ENCODE measurements at places on chromosomes 13 and 19. TPM values are rescaled to one million over a fixed set of nuclear protein-coding genes. Genes with fewer than 3 reads are reported as not detected.

DNA sequence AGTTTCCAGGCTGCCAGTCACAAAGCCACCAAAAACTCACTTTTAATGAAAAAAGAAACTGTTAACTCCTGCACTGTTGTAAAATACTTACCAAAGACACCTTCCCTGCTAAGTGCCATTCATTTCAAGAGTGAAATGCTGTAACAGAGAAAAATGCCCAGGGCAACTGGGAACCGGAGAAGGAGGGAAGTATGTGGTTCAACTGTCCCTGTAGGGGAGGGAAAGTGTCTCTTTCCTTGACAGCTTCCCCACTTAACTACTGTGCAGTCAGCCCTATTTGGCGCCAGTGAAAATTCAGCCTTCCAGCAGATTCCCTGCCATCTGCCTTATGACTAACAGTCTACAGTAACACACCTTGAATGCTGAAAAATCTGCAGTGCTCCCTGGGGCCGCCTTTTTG, 789.0 kb downstream of the DIAPH3 start:
- H3K4me1 ChIP-seq = no peaks in the 10 kb centered on the region
- no peak overlapping the region for H3K27ac ChIP-seq
- no peaks in the 10 kb centered on the region for H3K36me3 ChIP-seq
- no peak overlapping the region for H3K4me3 ChIP-seq
- no peaks in the 10 kb centered on the region for H3K27me3 ChIP-seq

- no peak overlapping the region for H3K4me3 ChIP-seq
- no peaks in the 10 kb centered on the region for H3K4me1 ChIP-seq
- H3K36me3 ChIP-seq = peaks cover 20% of the 10 kb centered on the region
- no peak for DNase-seq
- H3K27ac ChIP-seq = no peak overlapping the region
Observed at GRCh38 chr19:33508941-33509614, 12.5 kb downstream of the PEPD start.

GRCh38 chr19:23914402-23915286, at the start of gene ZNF726:
ZNF726 (plus strand) TSS chr19:23914886; CDS start chr19:23914995, 109 bp downstream.
- no peaks in the 10 kb centered on the region for H3K27me3 ChIP-seq
- peak; percentile 94 for DNase-seq
- no peaks in the 10 kb centered on the region for H3K36me3 ChIP-seq
- peak within 1 kb of the TSS; percentile 28 for H3K4me3 ChIP-seq
- no peaks in the 10 kb centered on the region for H3K4me1 ChIP-seq
- H3K27ac ChIP-seq = peak within 1 kb of the TSS; percentile 45

GRCh38 chr19:47274891-47275761, 441 bp downstream of the INAFM1 start:
- H3K4me1 ChIP-seq = peaks cover 22% of the 10 kb centered on the region
- no peak for DNase-seq
- H3K27me3 ChIP-seq = no peaks in the 10 kb centered on the region
- H3K4me3 ChIP-seq = peak overlapping the region; percentile 52
- no peak overlapping the region for H3K27ac ChIP-seq
- no peaks in the 10 kb centered on the region for H3K36me3 ChIP-seq

- H3K4me1 ChIP-seq = peaks cover 5% of the 10 kb centered on the region
- H3K36me3 ChIP-seq = no peaks in the 10 kb centered on the region
- peak overlapping the region; percentile 79 for H3K27ac ChIP-seq
- H3K27me3 ChIP-seq = no peaks in the 10 kb centered on the region
Observed at GRCh38 chr13:51997641-51998330, 13.5 kb downstream of the ATP7B start.

- DNase-seq = no peak
- H3K36me3 ChIP-seq = no peaks in the 10 kb centered on the region
- no peaks in the 10 kb centered on the region for H3K4me1 ChIP-seq
- no peak overlapping the region for H3K27ac ChIP-seq
Observed at GRCh38 chr19:29293736-29294342, 80.9 kb upstream of the UQCRFS1 start.

GRCh38 chr19:56080669-56081401, 40.3 kb downstream of the ZNF787 start:
- H3K27me3 ChIP-seq = no peaks in the 10 kb centered on the region
- no peak overlapping the region for H3K27ac ChIP-seq
- H3K4me3 ChIP-seq = peak overlapping the region; percentile 39
- no peaks in the 10 kb centered on the region for H3K36me3 ChIP-seq
- H3K4me1 ChIP-seq = no peaks in the 10 kb centered on the region
- peak; percentile 66 for DNase-seq

Gene NOVA2
- polyA plus RNA-seq = under 0.01 TPM

Gene KIR3DL2
- polyA plus RNA-seq = not detected
